ENCODE measurements at places on chromosomes 13 and 19.

DNA sequence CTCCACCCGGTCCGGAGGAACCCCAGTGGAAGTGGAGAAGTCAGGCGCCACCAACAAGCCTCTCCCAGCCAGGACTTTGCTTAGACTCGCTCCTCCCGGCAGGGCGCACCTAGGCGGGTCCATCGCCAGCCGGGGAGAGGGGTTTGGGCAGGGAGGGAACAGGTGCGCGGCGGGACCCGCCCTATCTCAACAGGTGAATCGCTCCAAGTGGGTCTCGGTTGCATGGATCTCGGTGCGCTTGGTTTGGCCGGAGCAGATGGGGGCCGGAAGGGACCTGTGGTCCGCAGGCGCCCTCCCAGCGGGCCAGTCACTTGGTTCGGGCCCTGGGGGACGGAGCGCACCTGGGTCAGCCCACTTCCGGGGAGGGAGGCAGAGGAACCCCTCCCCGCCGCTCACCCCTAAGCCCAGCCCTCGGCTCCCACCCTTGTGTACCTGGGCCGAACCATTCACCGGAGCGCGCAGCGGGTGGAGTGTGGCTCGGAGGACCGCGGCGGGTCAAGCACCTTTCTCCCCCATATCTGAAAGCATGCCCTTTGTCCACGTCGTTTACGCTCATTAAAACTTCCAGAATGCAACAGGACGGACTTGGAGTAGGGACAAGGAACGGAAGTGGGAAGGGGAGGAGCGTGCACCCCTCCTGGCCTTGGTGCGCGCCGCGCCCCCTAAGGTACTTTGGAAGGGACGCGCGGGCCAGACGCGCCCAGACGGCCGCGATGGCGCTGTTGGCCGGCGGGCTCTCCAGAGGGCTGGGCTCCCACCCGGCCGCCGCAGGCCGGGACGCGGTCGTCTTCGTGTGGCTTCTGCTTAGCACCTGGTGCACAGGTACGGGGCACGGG is at the start of gene LSR:
Gene LSR (plus strand): TSS at position 693 of the 836 bp plus-strand sequence. CDS start 21 bp downstream, at position 714.
- peak; percentile 87 for ATAC-seq

DNA sequence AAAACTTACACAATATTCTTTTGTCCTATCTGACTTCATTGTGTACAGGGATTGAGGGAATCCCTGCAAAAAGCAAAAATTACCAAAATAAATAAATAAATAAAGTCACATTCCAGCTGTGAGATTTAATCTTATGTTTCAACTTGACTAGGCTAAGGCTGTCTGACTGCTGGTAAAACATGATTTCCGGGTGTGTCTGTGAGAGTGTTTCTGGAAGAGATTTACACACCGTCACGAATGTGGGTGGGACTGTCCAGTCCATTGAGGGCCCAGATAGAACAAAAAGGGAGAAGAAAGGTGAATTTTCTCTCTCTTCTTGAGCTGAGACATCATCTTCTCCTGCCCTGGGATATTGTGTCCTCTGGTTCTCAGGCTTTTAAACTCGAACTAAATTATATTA is 166.1 kb downstream of the LIG4 start:
- no peak for ATAC-seq

- no peak for ATAC-seq
These were observed 19.1 kb downstream of the WDR88 start for GRCh38 chr19:33150852-33151518.

GRCh38 chr13:44312834-44313551 is 60.6 kb upstream of the SERP2 start:
- ATAC-seq, result peak; percentile 94

DNA sequence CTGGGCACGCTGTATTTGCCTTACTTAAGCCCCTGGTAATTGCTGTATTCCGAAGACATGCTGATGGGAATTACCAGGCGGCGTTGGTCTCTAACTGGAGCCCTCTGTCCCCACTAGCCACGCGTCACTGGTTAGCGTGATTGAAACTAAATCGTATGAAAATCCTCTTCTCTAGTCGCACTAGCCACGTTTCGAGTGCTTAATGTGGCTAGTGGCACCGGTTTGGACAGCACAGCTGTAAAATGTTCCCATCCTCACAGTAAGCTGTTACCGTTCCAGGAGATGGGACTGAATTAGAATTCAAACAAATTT is 676 bp downstream of the BRCA2 start:
- ATAC-seq, result peak; percentile 49

DNA sequence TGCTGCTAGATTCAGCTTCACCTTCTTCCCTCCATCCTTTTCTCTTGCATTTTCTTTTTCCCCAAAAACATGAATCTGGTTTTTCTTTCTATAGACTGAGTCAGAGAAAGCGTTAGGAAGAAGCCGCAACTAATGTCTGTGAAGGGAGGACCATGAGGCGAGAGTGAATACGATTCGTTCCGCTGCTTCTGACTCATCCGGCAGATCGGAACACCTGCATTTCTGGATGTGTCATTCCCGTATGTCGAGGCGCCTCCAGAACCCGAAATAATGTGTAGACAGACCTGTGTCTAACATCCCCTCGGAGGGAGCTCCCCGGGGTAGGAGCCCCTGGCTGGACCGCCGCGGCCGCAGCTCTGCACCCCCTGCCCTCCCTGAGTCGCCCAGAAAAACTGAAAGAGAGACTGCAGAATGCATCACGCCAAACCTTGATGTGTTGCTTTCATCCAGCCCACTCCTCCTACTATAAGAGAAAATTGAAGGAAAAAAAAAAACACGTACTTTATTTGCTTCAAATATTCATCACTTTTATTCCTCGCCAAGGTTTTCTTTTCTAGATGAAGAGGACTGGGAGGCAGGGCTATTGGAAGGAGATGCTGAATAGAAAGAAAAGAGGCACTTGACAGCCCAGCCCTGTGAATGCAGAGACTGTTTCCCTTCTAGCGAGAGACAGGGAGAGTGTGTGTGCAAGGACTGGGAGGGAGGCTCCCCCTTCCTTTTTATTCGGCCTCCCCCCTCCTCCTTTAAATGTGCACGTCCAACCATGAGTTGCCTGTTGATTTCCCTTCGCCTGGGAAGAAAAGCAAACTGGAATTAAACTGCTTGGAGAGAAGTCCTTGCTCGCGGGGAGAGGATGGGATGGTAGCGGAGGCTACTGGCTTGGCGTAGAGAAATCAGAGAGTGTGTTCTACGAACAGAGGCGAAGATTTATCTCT is 616 bp upstream of the PCDH17 start:
- ATAC-seq, result peak; percentile 52

GRCh38 chr13:76991432-76991795 is 467 bp upstream of the CLN5 start:
- peak; percentile 86 for ATAC-seq

- peak; percentile 62 for ATAC-seq
These were observed 511 bp downstream of the GARRE1 start for GRCh38 chr19:34254698-34255432.

- ATAC-seq, result peak; percentile 77
These were observed at the start of gene ZNF562 for GRCh38 chr19:9674663-9675357. ZNF562 (minus strand) TSS chr19:9675100; CDS start chr19:9660744, 14,356 bp downstream.

- no peak for ATAC-seq
These were observed 985 bp upstream of the EEF1AKMT1 start for GRCh38 chr13:20774746-20775145.

DNA sequence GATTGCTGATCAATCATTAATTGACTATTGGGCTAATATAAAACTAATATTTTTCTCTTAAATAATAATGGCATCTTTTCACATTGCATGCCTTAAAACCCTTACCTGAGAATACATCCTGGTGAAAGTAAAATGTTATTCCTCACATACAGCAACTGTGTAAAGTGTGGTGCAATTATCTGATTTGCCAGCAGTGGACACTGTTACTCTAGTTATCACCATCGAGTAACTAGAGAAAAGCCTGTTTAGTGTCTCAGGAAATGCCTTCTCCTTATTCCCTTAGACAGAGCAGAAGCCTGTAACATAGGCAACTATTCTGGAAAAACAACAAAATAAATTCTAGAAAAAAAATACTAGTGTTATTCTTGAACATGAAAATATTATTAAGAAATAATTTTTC is 459.8 kb downstream of the FGF14 start:
- no peak for ATAC-seq

GRCh38 chr13:94548821-94549231 is 47.1 kb downstream of the TGDS start:
- ATAC-seq, result peak; percentile 54

DNA sequence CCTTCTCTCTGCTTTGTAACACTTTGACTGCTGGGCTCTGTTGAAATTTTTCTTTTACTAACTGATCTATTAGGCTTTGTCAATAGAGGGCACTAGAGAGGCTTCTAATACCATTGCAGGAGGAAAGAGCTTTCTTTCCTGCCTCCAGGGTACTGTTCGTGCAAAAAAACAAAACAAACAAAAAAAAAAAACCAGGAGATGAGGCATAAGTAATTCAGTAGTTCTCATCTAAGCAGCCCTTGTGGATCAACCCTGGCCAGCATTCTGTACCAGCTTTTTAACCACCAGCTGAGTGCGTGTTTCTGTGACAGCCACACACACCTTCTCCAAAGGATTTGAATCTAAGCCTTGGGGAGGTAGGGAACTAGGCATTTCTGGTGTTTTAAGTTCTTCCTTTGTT is 1707.6 kb upstream of the SLC10A2 start:
- no peak for ATAC-seq

DNA sequence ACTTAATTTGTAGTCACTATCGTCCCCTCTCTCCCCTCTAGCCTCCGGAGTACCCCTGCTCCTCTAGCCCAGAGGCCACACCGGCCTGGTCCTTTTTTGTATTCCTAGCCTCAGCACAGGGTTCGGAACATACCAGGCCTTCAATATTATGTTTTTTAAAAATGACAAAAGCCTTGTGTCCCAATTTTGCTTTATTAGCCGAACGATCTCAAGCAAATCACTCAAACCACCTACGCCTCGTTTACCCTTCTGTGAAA is 463 bp upstream of the POMP start:
- ATAC-seq, result no peak

DNA sequence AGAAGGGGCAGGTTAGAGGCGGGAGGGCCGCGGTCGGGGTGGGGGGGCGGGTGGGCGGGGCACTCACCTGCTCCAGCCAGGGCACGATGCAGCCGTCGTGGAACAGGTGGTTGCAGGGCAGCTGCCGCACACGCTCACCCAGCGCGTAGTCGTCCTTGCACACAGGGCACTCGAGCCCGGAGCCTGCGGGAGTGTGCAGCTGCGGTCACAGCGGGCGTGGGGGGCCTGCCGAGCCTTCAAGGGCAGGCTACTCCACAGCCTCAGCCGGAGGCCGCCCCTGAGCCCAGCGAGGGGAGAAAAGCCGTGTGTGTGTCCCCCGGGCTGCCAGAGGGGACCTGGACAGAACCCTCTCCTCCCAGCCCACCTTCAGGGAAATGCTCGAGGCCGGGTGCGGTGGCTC is 8.6 kb downstream of the FGF22 start:
- no peak for ATAC-seq

DNA sequence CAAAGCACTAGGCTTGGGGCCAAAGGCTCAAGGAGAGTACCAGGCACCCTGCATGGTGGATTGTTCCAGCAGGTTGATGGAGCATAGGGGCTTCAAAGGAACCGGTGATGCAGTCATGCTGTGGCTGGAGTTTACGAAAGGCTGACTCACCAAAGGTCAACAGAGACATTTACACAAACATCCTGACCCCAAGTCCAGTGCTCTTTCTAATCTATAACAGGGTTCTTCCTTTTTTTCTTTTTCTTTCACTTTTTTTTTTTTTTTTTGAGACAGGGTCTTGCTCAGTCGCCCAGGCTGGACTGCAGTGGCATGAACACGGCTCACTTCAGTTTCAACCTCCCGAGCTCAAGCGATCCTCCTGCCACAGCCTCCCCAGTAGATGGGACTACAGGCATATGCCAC is 35.6 kb upstream of the TPTE2 start:
- ATAC-seq, result no peak

DNA sequence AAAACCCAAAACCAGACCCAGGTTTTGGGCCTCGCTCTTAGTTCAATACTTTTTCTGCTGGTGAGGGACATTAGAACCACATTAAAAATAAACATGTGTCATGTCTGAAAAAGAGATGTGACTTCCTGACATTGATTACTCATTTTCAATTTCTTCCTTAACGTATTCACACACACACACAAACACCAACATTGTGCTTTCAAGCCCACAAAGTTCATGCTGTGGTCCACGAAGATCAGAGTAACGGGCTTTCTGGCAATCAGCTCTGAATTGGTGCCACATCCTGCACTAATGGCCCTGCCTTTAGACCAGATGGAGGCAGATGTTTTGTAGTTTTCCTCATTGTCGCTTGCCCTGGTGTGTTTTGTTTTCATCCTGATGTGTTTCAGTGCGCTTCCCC is 47.9 kb upstream of the POMP start:
- ATAC-seq, result peak; percentile 70

DNA sequence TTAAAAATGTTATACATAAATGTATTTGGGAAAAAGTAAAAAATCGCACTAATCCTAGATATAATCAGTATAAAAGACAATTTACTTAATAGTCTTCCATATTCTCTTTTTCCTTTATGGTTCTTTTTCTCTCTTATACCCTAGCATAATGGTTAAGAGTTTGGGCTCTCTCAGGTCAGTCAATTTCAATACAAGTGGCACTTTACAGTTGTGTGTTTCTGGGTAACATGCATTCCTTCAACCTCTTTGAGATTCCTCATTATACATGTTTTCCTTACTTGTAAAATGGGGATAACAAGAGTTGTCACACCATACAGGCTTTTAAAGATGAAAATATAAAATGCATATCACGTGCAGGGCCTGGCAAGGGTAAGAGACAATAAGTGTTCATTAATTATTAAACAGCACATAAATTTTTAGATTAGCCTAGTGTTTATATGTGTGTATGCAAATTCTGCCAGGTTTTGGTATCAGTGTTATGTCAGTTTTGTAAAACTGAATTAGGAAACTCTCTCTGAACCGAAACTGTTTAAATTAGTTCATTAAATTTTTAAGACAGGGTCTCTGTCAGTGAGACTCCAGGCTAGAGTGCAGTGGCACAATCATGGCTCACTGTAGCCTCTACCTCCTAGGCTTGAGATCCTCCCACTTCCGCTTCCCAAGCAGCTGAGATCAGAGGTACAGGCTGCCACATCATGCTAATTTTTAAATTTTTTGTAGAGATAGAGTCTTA is 49.8 kb downstream of the ELF1 start:
- peak; percentile 85 for ATAC-seq

DNA sequence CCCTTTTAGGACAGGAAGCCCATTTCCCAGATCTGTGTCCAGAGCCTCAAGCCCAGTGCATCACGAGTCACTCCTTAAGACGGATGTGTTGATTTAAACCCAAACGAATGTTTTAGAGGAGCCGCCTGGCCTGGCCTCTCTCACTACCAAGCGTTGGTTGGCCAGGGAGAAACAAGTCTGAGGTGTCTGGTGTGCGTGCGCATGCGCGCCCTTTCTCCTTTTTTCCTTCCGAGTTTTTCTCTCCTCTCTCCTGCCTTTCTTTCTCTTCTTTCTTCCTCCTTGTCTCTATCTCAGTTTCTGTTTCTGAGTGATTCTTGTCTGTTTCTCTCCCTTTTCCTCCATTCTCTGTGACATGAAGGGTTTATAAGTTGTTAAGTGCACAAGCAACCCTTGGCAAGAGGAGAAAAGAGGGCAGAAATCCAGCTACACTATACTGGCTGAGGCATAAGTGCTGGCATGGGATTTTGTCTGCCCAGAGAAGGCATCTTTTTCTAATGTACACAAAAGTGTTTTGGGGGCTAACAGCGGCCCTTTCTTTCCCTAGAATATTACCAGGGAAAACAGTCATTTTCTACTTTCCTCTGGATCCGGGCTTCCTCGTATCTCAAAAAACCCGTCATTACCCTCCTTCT is 170.5 kb downstream of the DNAJC15 start:
- no peak for ATAC-seq

- no peak for ATAC-seq
These were observed 299.3 kb downstream of the ENOX1 start for GRCh38 chr13:43487461-43487860.
